Inflammatory macrophage treated with lipopolysaccharide for 4 hours (primary cell): ENCODE measurements at places on chromosomes 3 and 15.

- no peak for DNase-seq
Observed at GRCh38 chr3:190172751-190173150, 52.1 kb upstream of the P3H2 start.

DNA sequence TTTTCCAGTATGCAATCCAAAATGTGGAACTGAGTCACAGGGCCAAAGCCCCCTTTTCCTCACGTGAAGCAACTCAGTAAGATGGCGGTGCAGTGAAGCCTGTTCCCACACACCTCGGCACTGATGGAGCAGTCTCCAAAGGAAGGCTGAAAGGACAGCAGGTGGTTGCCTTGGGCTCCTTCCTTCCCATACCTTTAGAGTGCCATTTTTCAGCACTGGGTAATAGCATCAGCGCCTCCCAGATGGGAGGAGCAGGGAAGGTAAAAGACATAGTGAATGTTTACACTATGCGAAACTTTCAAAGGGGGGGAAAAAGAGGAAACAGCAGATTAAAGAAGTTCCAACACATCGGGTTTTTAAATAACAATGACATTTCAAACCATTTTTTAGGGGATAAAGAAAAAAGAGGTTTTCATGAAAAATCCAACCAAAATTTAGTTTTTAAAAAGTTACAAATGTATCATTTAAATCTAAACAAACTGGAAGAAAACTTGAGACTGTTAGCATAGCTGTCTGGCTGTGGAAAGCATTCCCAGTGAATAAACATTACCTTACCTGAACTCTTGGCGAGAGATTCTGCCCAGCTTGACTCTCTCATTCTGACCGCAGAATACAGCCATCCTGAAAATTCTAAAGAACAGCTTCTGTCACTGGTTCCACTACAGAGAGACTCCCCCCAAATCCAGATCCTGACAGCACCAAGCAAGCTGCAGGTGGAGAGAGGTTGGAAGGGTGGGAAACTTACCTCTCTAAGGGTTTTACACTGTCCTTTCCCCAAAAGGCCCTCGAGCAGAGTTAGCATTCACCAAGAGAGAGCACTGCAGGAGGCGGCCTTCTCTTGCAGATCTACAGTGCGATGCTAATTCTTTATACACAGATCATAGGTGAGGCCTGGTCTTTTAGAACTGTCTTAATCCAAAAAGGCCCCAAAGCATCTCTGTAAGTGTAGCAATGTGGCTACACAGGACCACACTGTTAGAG is 32.6 kb downstream of the ABCC5 start:
- no peak for DNase-seq

GRCh38 chr3:83426300-83426699 is 1532.5 kb upstream of the CADM2 start:
- no peak for DNase-seq

- peak; percentile 71 for DNase-seq
Observed at GRCh38 chr3:136931606-136932005, 26.2 kb upstream of the IL20RB start.

GRCh38 chr3:27939521-27939920 is 217.4 kb upstream of the EOMES start:
- no peak for DNase-seq

- DNase-seq = no peak
Observed at GRCh38 chr3:167361948-167362347, 18.1 kb downstream of the ZBBX start.

DNA sequence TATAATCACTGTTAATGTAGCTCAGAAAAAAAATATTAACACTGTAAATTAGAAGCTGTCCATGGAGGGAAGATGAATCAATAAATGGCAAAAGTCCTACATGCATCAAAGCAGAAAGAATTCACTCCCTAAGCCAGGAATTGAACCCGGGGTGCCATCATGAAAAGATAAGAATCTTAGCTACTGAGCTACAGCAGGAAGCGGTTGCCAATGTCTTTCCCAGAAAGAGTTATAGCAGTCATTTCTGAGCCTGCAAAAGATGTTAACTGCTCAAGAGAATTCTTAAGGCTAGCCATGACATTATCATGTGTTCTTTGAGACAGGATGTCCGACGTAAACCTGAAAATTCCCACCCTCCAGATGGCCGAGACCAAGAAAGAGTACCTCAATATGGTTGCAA is 47.4 kb upstream of the MKRN3 start:
- DNase-seq = no peak

- peak; percentile 45 for DNase-seq
Observed at GRCh38 chr15:56428821-56429458, 36.0 kb downstream of the MNS1 start.

DNA sequence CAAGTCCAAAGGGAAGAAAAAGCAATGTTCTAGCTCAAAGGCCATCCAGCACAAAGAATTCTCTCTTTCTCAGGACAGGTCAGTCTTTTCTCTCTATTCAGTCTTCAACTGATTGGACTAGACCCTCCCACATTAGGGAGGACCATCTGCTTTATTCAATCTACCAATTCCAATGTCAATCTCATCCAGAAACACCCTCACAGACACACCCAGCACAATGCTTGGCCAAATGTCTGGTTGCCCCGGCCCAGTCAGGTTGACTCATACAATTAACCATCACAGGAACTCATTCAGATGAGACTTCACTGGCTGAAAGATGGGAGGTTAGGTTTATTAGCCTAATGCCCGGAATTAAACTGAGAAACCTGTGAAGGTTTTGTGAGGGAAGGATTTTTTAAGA is 32.4 kb downstream of the ACAN start:
- DNase-seq = no peak

DNA sequence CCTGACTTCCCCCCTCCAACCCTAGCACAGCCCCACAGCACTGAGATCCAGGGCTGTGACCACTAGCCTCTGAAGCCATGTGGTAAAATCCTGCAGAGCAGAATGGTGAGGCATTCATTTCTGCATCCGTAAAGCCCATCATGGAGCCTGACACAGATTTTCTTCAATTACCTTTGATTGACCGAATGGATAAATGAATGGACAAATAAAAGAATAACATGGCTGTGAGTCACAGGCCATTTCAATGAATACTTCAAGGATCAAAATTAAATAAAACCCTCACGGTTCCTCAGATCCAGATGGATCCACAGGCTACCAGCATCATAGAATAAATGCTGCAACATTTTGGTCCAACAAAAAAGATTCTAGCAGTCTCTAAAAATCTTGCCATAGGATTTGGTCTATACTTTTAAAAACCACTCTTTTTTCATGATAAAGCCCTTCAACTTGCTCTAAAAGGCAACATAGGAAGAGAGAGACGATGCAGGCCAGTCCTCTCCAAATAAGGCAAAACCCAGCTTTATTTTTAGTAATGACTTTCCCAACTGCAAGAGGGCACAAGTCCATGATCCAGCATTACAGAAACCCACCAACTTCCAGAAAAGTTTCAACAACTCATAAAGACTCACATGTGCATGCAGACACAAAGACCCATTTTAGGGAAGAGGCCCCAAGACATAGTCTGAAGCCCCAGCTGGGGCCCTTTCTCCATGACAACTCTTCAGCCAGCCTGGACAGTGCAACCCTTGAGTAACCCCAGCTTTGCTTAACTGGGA is 52.4 kb upstream of the MRPS22 start:
- DNase-seq = no peak

DNA sequence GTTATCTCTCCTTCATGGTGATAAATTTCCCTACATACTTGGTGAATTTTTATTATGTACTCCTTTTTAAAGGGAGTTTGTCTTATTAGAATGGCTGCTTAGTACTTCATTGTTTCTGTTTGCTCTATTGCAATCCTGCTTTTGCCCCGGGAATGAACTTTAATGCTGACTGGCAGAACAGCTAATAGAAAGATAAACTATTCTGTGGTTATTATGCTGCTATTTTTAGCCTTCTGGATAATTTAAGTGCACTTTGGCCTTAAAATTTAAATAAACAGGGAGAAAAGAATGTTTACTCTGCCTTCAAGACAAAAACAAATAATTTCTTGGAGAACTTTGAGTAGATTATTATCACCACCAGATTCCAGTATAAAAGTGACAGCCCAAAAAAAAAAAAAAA is 413.8 kb upstream of the CCDC54 start:
- no peak for DNase-seq

DNA sequence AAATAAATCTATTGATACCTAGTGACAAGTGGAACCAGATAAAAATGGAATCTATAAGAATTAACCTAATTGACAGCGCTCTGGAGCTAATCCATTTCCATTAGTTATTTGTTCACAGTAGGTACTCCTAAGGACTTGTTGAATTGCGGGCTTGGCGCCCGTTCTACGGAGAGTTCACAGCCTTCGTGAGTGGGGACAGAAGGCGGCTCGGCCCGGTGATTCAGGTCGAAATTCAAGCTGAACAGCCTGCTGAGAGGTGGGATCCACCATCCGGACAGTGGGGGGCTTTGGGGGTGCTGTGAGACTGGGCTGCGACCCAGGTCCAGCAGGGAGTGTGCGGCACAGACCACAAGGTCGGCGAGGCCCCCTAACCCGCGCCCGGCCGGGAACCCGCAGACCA is 779 bp upstream of the CTNNB1 start:
- DNase-seq = no peak

DNA sequence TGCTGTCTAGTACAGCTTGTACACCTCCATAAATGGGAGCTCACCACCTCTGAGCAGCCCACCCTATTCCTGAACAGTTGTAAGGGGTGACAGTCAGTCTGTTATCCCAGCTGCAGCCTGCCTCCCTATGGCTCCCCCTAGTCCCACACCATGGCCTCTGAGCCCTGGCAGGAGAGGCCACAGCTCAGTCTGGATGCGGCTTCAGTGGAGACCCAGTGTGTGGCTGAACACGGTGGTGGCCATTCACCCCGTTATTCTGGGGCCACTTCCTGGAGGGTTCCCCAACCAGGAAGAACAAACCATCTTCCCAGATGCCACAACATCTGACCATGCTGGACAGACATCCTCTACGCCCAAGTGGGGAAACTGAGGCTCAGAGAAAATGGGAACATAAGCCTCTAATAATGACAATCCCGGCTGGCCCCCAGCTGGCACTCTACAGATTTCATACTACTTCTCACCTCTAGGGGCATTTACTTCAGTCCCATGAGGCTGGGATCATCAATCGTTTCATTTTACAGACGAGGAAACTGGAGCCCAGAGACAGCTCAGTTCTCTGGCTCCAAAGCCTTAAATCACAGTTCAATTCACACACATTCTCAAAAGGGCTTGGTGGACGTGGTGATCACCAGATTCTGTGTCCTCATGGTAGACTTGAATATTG is 9.2 kb upstream of the GRIP2 start:
- peak; percentile 42 for DNase-seq

- peak; percentile 10 for DNase-seq
Observed at GRCh38 chr3:129161860-129162271, 1.0 kb upstream of the ISY1 start.

GRCh38 chr3:77686560-77686959 is 646.7 kb downstream of the ROBO2 start:
- no peak for DNase-seq

DNA sequence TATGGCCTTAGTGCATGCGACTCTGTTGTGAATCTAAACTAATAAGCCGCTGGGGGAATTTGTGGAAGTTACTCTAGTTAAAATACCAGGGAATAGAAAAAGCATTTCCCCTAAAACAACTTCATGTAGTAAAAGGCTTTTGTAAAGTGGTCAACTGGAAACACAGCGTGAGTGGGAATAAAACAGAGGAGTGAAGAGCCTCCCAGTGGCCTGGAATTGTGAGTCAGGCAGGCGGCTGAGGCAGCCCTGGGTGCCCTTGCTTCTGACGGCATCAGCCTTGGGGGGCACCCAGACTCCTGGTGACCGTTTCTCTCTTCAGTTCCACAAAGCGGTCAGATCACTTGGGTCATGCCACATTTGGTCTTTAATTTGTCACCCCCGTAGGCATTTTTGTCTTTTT is 108.4 kb downstream of the GHSR start:
- no peak for DNase-seq

- DNase-seq = no peak
Observed at GRCh38 chr3:42421818-42422796, 11.7 kb upstream of the LYZL4 start.

DNA sequence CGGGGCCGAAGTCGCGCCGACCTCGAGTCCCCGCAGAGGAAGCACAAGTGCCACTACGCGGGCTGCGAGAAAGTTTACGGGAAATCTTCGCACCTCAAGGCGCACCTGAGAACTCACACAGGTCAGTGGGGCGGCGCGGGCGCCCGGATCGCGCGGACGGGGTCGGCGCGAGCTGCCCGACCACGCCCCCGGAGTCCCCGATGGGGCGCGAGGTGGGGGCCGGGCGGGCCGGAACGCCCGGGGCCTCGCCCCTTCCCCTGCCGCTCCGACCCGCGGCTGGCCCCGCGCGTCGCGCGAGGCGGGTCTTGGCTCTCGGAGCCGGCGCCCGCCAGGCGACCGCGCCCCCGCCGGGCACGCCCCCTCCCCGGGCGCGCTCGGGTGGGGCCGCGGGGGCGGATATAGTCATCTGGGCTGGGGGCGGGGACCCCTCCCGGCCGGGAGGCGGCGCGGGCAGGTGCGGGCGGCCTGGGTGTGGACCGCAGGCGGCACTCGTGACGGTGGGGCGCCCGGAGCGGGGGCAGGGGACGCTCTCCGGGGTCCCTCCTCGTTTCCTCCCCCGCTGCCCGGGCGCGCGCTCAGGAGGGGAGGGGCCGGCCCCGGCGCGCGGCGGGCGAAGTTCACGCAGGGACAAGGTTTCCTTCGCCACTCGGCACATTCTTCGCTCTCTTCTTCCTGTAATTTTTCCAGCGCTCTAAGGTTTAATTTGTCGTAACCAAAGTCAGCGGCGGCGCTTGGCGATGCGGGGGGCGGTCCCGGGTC is 1.2 kb downstream of the KLF13 start:
- DNase-seq = peak; percentile 60

DNA sequence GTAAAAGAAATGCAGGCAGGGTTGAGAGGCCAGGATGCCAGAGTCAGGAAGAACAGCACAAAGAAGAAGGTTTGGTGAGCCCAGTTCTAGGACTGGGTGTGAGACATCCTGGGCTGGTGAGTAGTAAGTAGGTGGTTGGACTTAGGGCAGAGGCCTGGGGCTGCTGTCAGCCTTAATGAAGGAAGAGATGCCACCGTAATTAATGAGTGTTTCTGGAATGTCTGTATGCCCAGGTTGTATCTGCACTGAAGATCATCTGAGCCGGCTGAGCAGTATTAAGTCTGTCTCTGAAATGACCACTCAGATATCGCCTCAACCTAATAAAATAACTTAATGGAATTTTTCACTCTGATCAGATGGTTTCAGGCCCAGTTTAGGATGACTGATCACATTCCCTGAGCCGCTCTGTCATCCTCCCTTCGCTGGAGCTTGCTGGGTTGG is 532.9 kb upstream of the IL12A start:
- no peak for DNase-seq

GRCh38 chr3:89052386-89052785 is 55.0 kb upstream of the EPHA3 start:
- no peak for DNase-seq

- no peak for DNase-seq
Observed at GRCh38 chr3:37542772-37543449, 318.8 kb upstream of the CTDSPL start.
